ENCODE measurements at places on chromosomes 4 and X.

DNA sequence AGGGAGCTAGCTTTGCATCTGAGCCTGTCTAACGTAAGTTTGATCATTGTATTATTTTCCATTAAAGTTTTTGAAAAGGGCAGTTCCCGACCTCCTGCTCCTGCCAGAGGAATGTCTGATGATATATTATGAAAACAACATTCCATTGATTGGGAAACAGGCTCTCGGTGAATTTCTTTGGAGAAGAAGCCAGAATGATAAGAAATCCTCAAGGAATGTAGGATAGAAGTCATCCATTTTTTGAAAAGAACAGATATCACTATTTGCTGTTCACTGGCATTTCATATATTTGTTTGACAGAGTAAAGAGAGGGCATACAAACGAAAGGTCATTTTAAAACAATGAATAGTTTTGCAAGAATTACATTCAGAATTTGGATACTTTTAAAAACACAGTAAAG, 781.0 kb upstream of the HTR2C start:
- no peak for DNase-seq

GRCh38 chr4:20248155-20248558, 3.5 kb upstream of the SLIT2 start:
- DNase-seq = no peak

DNA sequence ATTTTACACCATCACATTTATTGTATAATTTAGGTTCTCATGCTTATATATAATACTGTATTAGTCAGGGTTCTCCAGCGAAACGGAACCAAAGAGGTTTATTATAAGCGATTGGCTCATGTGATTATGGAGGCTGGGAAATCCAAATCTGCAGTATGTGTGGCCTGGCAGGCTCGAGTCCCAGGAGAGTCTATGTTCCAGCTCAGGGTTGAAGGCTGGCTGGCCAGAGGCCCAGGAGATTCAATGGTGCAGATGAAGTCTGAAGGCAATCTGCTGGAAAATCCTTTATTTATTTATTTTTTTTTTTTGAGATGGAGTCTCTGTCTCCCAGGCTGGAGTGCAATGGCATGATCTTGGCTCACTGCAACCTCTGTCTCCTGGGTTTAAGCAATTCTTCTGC, 63.0 kb upstream of the WDFY3 start:
- no peak for DNase-seq

DNA sequence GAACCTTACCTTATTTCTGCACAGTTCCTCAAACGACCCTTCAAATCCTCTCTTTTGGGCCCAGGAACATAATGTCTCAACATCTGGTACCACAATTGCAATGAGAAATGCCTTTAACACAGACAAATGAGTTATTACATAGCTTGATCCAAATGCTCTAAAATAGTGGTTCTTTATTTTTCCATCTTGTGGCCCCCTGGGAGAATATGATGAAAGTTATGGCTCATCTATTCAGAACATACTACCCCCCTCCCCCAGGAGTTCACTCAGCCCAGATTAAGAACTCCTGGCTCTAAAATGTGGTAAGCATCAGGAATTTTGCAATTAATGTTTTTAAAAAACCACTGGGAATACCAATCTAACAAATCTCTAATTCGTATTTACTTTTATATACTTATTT, 23.9 kb upstream of the CENPU start:
- no peak for DNase-seq

- no peak for DNase-seq
Measured at GRCh38 chr4:150234246-150234645, 156.0 kb downstream of the DCLK2 start.

DNA sequence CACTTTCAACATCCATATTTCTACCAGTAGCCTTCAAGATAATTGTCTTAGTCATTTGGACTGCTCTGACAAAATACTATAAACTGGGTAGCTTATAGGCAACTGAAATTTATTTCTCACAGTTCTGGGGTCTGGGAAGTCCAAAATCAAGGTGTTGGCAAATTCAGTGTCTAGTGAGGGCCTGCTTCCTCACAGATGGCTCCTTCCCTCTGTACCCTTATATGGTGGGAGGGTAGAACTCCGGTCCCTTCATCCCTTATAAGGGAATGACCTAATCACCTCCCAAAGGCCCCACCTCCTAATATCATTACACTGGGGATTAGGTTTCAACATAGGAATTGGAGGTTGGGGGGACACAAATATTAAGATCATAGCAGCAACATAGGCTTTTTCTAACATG, 7.4 kb upstream of the TBC1D25 start:
- DNase-seq = no peak

DNA sequence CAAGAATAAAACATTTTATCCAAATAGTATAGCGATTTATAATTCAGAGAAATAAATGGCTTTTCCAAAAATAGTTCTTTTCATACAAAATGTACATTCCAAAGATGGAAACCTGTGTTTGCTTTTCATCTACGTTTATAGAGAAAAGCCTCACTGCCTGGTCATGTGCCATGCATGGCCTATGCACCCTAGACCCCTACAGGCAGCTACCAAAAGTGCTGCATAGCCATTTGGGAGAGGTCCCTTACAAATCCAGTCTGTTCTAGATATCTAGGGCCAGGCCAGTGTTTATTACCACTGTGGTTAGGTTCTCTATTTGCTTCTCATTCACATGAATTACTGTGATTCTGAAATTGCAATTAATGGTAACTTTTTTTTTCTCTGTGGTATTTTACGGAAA, 17.2 kb downstream of the HMGB2 start:
- DNase-seq = no peak

- no peak for DNase-seq
Measured at GRCh38 chr4:80811406-80811805, 219.1 kb upstream of the BMP3 start.

GRCh38 chr4:167380964-167381363, 146.7 kb upstream of the SPOCK3 start:
- no peak for DNase-seq

GRCh38 chr4:18980516-18981233, 959.1 kb upstream of the LCORL start:
- DNase-seq = no peak

DNA sequence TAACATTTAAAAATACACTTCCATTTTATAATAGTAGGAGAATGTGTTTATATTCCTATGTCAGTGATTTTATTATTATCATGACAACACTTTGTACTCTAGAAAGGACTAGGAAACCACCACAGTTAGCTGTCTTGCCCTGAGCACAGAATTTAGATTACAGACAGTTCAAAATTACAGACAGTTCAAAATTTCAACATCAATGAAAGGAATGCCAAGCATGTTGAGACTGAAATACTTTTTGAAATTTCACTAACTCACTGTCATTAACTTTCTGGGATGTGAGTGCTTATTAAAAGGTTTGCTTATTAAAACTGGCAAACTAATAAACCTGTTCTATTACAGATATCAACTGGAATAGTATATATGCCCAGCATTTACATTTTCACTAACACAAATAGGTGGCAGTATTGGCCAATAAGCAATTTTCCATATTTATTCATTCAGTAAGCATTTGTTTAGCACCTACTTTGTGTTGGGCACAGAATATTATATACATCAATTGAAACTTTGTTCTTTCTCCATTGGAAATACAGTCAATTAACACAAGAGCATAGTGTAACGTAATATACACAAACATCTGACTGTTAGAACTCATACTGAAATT, 179.4 kb downstream of the FBXW7 start:
- DNase-seq = no peak

DNA sequence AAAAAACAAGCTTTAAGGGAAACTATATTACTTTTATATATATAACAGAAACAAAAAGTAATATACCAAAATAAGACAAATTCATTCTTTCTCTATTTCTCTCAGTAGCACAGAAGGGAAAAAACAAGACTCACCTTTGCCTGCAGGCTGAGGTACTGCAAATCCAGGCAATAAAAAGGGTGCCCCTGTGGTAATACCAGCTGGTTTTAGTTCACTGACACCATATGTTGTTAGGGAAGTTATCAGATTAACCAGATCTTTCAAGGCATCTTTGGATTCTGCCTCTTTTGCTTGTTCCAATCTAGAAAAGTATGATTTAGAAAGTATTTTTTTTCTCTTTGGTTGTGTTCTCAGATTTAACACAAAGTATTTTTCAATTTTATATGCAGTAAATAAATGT, 139.8 kb downstream of the WDFY3 start:
- no peak for DNase-seq

DNA sequence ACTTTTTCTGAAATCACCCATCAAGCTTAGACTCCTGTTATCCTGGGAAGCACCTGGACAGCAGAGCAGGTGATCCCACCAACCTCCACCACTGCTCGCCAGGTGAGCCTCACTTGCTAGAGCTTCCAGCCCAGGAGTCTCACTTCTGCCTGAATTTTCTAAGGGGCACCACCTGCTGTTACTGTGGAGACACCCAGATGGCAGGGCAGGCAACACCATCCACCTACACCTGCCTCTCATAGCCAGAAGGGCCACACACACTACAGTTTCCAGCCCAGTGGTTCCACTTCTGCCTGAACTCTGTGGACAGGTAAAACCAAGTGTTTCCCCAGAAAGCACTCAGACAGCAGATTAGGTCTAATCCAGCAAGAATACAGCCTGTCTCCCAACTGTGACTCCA, 262.0 kb downstream of the ARAP2 start:
- no peak for DNase-seq

- no peak for DNase-seq
Measured at GRCh38 chrX:44906041-44906440, 33.1 kb downstream of the KDM6A start.

GRCh38 chr4:177568931-177569330, 126.7 kb upstream of the AGA start:
- no peak for DNase-seq

- no peak for DNase-seq
Measured at GRCh38 chr4:27635936-27636913, 775.6 kb downstream of the STIM2 start.

- peak; percentile 46 for DNase-seq
Measured at GRCh38 chr4:127236889-127237288, 395.9 kb upstream of the INTU start.

- DNase-seq = no peak
Measured at GRCh38 chr4:17027495-17027894, 129.1 kb upstream of the LDB2 start.

GRCh38 chrX:45479196-45479834, 278.6 kb upstream of the DIPK2B start:
- no peak for DNase-seq

GRCh38 chrX:39850630-39851152, 247.1 kb downstream of the BCOR start:
- no peak for DNase-seq

DNA sequence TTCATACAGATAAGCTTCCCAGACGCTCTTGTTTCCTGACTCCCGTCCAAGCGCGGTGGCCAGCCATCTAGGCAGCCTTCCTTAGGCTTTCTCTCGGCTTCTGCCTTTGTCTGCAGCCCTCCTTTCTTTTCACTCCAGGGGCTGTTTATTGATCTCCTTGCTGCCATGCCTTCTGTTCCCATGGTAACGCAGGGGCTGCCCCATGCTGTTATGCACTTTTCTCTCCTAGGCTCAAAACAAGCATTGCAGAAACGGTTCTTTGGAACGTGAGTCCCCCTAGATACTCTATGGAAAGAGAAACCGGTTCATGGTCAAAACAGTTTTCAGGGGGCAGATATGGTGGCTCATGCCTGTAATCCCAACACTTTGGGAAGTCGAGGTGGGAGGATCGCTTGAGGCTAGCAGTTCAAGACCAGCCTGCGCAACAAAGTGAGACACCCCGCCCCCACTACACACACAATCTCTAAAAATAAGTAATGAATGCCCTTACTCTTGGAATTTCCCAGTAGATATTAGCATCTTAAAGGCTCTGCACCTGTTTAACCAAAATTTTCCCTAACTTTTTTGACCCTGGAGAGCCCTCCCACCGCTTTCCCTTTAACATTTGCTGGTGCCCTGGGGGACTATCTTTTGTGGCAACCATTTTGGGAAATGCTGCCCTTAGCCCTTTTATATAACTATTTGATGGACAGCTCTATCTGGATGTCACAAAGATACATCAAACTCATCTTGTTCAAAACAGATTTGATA, 53.9 kb upstream of the ZNF157 start:
- no peak for DNase-seq

DNA sequence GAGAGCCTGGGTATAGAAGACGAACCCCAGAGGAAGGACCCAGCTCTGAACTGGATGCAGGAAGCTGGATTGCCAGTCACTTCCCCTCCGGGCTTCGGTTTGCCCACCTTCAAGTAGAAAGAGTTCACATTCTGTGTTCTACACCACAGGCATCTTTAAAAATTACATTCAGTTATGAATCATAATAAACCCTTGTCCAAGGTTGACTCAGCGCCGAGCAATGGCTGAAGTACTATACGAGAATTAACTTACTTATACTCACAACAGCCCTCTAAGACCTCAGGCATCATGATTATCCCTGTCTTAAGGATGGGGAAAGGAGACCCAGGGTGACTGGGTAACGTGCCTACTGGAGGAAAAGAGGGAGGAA, 72.5 kb downstream of the EVC2 start:
- no peak for DNase-seq

DNA sequence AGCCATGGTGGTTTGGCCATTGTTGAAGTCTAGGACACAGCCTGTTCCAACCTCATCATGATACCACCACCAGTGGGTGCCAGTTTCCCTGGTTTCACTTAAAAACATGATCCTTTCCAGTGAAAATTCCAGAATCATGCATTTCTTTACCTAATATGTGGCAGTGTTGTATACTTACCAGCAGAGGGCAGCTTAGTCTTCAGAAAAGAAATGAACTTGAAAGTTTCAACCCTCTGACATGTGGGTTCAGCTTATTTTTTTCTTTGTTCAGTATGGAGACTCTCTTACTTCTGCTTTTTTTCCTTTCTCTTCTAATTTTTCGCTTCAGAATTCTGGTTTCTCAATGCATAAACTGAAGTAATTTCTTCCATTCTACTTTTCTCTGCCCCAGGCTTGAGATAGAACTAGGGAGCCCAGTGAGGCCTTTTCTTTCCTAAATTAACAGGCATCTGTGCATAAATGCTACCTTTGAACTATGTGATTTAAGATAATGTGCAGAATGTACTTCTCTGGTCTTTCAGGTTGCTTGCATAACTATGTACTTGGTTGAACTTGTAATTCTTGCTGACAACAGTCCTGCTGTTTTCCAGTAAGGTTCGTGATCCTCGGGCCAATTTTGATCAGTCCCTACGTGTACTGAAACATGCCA, 10.7 kb downstream of the LIAS start:
- DNase-seq = peak; percentile 82

DNA sequence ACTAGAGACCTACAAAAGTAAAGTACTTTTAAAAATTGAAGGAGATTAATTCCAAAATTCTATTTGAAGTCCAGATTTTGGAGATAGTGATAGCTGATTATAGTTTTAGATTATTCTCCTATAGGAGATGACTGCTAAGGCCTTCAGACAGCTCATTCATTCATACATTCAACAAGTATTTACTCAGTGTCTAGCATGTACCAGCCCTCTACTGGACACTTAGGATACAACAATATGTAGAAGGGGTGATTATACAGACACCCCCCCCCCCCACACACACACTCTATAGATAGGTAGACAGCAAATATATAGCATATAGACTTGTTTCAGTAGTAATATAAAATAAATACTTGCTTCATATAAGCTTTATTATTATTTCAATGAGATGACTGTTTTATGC, 60.4 kb upstream of the TAF9B start:
- DNase-seq = peak; percentile 0

Data from renal pelvis (tissue), 12 donors.